ENCODE measurements at places on chromosomes 1 and 21.

- DNase-seq: no peak
These were observed 35.1 kb downstream of the MSTO1 start for GRCh38 chr1:155645034-155645598.

DNA sequence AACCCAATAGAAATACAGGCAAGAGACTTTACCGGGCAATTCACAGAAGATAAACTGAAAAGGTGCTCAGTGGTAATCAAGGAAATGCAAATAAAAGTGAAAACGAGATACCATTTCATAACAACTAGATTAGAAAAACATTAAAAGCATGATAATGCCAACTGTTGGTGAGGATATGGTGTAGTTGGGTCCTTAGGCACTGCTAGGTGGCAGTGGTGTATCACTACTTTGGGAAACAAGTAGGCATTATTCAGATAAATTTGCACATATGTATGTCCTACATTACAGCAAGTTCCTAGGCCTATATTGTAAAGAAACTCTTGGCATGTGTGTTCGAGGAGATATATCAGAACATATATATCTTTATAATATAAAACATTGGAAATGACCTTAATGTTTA, 31.0 kb downstream of the AZIN2 start:
- DNase-seq: no peak

- DNase-seq: no peak
These were observed 5.1 kb upstream of the CDC42BPA start for GRCh38 chr1:227323171-227323966.

DNA sequence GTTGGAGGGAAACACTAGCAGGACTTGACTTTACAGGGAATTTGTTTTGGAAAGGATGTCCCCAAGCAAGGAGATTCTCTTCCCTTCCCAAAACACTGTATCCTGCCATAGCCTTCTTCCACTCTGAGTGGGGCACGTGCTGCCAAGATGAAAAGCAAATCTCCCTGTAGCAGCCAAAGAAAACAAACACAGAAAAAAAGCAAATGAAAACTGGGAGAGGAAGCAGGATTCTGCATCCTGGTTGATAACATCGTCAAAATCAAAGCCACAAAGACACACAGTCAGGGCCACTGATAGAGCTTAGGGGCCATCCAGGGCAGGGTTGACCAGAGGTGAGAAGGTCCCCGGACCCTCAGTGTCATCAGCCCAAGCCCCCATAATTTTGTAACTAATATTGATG, 16.0 kb upstream of the MTARC2 start:
- DNase-seq: no peak

GRCh38 chr1:81543764-81544163, 257.0 kb upstream of the ADGRL2 start:
- no peak for DNase-seq

DNA sequence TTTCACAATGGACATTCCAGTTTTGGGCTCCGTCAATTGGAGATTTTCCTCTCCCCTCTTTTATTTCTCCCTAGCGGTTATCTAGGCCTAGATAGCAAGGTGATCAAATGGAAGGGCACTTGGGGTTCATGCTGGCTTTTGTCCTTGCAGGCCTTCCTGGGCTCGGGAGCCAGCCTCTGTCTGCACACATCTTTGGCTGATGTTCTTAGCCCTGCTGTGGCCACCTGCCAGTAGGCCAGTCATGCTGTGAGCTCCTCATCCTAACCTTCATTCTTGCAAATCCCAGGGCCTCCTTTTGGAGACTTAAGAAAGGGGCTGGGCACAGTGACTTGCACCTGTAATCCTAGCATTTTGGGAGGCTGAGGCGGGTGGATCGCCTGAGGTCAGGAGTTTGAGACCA, 13.5 kb downstream of the TIE1 start:
- no peak for DNase-seq

DNA sequence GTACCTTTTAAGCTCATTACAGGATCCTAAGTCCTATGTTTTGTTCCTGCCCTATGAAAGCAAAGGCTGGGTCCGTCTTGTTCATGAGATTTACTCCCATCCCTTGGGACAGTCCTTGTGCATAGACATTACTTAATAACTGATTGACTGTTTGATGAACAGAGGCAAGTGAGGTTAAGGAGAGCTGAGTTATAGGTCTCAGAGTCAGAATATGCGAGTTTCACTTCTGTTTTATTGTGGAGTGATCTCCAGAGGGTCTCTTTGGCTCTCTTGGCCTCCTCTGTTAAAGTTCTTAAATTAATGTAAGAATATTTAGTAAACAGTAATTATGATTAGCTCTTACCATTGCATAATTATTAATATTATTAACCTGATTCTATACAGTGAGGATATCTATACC, 52.6 kb downstream of the BRINP2 start:
- DNase-seq: no peak

- no peak for DNase-seq
These were observed 19.9 kb downstream of the TMPRSS2 start for GRCh38 chr21:41488080-41488479.

GRCh38 chr1:229028544-229028943, 242.4 kb upstream of the RAB4A start:
- DNase-seq: no peak

DNA sequence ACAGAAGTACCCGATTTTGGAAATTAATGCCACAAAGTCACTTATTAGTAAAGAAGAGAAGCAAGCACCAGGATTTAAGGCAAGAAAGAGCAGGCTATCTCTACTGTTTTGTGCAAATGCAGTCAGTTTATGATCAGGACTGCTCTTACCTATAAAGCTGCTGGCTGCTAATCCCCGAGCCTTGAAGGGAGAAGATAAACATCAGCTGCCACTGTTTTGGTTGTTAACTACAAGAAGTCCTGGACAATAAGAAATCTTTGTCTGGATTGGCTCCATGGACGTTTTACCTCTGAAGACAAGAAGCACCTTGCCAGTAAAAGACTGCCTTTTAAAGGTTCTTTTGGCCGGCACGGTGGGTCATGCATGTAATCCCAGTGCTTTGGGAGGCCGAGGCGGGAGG, 21.4 kb downstream of the FRRS1 start:
- DNase-seq: no peak

- no peak for DNase-seq
These were observed 102.8 kb downstream of the ETS2 start for GRCh38 chr21:38908537-38908936.

DNA sequence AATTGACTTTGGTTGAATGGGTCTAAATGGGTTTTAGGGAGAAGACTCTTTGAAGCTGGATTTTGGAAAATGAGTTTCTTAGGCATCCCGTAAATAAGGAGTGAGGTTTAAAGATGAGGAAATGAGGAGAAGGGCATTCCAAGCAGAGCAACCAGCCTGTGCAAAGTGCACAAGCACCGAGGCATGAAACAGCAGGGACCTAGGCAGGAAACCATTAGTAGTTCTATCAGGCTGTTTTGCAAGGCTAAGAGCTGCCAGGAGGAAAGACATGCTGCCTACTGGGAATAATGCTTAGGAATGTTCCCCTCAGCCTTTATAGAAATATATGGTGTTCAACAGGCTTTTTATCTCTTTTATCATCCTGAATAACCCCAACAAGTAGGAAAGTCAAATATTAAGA, 153.1 kb upstream of the FGGY start:
- no peak for DNase-seq

DNA sequence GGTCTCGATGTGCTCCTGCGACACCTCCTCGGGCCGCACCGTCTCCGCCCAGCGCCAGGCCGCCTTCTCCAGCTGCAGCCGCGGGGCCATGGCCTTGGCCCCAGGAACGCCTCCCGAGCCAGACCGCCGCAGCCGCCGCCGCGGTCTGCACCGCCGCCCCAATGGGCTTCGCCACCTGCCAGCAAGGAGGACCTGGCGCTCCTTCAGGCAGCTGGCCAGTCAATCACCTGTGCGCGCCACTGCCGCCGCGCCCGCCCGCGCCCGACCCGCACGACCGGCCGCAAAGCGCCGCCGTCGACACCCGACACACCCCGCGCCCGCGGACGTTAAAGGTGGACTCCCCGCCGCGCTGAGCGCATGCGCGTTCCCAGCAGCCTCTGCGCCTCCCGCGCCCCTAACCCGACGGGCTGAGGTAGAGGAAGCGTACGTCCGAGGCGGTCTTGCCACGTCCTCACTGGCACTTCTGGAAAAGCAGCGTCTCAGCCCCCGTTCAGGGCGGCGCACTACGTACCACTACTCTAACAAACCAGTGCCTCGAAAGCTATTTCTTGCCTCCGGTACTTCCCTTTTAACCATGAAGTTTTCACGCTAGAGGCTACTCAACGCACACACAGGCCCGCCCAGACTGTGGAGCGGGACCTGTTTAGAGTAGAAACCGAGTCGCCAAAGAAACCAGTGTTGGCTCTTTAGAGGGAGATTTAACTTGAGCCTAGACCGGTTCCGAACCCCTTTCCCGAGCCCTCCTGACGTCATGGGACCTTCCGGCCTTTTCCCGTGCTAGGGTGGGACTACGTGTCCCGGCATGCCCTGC, at the start of gene USP48:
Gene USP48 (minus strand): TSS at position 282 of the 811 bp plus-strand sequence. CDS start 192 bp downstream, at position 90.
- DNase-seq: peak; percentile 93

DNA sequence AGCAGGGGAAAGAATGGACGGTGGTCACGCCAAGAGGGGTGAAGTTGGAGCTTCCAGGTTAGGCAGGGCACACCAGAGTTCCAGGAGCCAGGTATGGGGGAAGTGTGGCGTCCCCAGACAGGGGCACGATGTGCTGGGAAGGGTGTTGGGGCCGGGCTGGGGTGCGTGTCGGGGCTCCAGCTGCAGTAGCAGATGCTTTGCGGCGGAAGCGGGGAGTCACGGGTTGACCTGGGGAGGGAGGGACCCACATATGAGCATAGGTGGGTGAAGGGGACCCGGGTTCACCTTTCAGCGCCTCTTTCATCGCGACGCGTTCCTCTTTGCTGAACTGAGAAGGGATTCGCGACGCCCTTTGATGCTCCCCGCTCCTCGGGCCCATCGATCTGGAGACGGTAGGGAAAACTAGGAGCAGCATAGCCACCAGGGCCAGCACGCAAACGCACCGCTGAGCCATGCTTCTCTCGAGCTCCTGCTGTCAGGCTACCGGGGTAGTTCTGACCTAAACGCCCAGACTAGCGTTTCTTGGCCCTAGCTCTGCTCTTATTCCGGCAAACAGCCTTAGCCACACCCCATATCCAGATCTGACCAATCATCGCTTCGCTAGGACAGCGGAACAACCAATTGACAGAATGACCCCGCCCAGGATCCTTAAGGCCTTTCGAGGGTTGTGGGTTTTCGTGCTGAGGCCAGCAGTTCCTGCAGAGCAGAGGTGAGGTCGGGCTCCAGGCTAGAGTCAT, at the start of gene PM20D1:
Gene PM20D1 (minus strand): TSS at position 514 of the 737 bp plus-strand sequence. CDS start 60 bp downstream, at position 454.
- DNase-seq: peak; percentile 74

GRCh38 chr21:45715441-45715840, 71.9 kb downstream of the PCBP3 start:
- no peak for DNase-seq

DNA sequence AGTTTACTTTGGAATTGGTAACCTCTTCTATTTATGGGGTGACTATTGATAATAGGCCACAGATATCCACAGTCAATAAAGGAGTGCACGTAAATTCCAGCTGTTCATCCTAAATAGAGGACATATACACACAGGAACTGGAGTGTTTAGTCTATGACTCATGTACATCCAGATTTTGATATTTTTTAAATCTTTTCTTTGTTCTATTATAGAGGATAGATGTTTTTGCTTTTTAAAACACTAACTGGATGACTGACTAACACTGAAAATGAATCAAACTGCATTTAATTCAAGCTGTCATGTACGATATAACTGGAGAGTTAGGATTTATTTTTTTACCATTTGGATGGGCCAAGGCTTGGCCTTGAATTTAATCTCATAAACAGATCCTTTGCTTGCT, 45.9 kb downstream of the RGL1 start:
- no peak for DNase-seq

DNA sequence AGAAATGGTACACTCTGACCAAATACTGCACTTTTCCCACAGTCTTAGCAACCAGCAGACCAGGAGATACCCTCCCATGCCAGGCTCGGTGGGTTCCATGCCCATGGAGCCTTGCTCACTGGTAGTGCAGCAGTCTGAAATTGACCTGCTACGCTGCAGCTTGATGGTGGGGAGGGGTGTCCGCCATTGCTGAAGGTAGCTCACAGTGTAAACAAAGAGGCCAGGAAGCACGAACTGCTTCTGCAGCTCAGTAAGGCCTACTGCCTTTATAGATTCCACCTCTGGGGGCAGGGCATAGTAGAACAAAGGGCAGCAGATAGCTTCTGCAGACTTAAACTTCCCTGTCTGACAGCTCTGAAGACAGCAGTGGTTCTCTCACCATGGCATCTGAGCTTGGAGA, 12.3 kb upstream of the IFI44L start:
- DNase-seq: no peak

GRCh38 chr1:64179588-64179987, 23.8 kb upstream of the UBE2U start:
- DNase-seq: no peak

DNA sequence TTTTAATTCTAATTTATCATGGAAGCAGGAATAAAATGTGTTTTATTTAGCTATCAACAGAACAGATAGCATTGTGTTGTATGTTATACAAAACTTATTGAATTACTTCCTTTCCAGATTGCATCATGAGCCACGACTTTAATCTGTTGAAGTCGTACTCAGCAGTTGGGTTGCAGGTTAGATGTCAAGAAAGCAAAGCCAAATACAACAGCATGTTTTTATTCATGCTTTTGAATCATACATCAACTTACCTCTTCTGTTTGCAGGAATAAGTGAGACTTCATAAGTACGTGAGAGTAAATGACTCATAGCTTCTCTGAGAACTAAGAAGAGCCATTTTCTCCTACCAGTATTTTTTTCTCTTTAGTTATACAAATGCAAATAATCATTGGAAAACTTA, 110.8 kb upstream of the ADGRL4 start:
- no peak for DNase-seq

DNA sequence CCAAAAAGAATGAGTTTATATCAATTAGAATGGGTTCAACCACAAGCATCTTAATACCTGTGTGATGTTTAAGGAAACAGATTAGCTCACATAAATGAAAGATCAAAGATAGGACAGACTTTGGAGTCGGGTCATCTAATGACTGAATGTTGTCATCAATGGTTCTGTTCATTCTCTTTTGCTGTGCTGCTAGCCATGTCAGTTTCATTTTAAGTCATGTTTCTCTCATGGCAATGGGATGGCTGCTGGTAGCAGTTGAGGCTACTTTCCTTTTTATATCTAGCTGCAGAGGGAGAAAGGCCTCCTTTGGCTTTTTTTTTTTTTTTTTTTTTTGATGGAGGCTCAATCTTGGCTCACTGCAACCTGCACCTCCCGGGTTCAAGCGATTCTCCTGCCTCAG, 86.9 kb upstream of the SPAG17 start:
- no peak for DNase-seq

- DNase-seq: peak; percentile 44
These were observed 47.4 kb downstream of the OLIG1 start for GRCh38 chr21:33117101-33117888.

GRCh38 chr1:61645476-61645875, 79.5 kb downstream of the TM2D1 start:
- DNase-seq: peak; percentile 43

GRCh38 chr1:11072216-11072917, 12.5 kb upstream of the SRM start:
- no peak for DNase-seq

All from anterior cingulate cortex (tissue), 58 donors.